ENCODE measurements at places on chromosomes 1 and 21.

- DNase-seq = no peak
These were observed 10.4 kb upstream of the BCAR3 start for GRCh38 chr1:93692026-93692425.

DNA sequence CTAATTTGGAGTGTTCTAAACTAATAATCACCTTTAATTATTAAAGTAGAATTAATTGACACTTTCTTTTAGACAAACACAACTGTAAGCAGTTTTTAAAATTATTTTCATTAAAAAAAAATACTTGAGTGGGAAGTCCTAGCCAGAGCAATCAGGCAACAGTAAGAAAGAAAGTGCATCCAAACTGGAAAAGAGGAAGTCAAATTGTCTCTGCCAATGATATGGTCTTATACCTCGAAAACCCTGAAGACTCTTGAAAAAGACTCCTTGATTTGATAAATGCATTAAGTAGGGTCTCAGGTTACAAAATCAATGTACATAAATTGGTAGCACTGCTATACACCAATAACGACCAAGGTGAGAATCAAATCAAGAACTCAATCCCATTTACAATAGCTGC is 83.0 kb upstream of the GADD45A start:
- DNase-seq = no peak

- DNase-seq = no peak
These were observed 3.0 kb downstream of the GPN2 start for GRCh38 chr1:26887125-26887524.

DNA sequence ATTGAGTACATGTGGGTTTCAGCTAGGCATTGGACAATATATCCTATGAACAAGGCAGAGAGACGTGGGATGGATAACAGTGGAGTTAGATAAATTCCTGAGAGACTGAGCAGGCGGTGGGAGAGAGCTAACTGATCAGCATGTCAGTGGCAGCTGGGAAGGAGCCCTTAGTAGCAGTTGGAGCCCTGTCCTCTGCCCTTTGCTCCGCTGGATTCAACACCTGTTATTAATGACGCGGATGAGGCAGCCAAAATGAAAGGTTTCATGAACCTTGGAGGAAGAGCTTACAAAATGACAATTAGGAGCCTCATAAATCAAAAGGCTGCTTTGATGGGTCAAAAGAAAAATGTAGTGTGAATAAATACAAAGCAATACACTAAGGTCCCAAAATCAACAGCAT is 16.1 kb downstream of the UBIAD1 start:
- no peak for DNase-seq

GRCh38 chr1:40003156-40004093 is 37.1 kb upstream of the CAP1 start:
- DNase-seq = no peak

GRCh38 chr21:42247716-42248115 is 28.8 kb downstream of the ABCG1 start:
- no peak for DNase-seq

GRCh38 chr1:178241837-178242236 is 147.9 kb downstream of the RASAL2 start:
- no peak for DNase-seq

DNA sequence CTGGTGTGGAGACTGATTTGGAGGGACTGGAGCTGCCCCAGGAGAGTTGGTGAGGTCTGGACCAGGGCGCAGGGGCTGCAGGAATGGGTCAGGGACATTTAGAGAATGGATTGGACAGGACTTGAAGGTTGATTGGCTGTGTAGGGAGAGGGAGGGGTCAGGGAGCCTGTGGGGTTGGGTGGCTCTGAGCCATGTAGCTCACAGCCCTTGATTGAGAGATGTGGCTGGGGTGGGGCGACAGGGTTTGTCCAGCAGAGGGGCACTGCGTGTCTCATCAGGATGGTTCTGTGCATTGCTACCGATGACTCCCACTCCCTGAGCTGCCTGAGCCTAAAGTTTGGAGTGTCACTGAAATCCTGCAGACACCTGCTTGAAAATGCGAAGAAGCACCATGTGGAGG is 12.1 kb downstream of the AZIN2 start:
- DNase-seq = no peak

GRCh38 chr1:232844791-232845190 is 39.6 kb downstream of the MAP10 start:
- DNase-seq = peak; percentile 91

DNA sequence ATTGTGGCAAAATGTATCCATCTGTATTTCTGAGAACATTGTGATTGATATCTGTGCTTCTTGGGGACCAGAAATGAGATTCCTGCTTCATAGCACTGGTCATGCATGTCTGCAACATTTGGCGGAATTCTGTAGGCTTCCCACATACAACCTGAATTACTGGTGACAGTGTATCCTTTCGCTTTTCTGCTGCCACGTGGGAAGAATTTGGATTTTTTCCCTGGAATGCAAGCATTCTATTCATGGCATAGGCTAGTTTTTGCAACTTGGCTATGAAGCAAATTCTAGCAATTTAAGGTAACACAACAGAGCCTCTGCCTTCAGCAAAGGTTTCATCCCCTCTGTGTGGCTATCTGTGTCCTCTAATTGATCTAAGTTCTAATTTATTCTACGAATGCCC is 85.9 kb downstream of the BCAR3 start:
- no peak for DNase-seq

DNA sequence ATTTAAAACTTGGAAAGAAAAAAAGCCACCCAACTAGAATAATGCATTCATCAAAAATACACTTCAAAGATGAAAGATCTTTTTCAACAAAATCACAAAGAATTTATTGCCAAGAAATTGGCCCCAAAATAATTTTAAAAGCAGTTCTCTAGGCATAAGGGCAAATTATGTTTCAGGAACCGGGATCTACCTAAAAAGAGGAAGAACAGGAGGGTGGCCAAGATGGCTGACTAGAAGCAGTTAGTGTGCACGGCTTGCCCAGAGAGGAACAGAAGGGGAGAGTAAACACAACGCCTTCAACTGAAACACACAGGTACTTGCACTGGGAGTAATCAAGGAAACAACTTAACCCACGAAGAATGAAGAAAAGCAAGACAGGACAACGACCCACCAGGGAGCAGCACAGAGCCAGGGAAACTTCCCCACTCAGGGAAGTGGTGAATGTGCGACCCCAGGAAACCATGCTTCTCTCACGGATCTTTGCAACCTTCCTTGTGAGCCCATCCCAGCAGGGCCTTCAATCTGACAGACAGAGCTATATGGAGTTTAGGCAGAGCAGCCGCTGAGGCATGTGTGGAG is 46.1 kb downstream of the ACKR1 start:
- no peak for DNase-seq

GRCh38 chr1:10591010-10591409 is 116.3 kb downstream of the PEX14 start:
- no peak for DNase-seq

- DNase-seq = no peak
These were observed 801 bp upstream of the ANXA9 start for GRCh38 chr1:150981177-150981804.

DNA sequence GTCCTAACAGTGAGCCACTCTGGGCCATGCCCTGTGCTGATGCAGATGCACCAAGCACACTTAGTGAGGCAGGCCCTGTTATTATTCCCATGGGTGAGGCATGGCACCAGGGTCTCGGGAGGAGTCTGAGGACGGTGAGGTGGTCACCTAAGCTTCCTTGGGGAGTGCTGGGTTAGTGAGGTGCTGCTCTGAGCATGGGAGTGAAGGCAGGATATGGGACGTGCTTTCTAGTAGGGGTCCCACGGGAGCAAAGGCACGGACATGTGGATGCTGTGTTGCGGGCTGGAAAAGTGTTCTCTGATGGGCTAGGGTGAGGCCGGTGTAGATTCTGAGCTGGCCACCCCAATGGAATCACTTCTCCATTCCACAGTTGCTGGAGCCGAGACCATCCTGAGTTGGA is 77.5 kb upstream of the CSF3R start:
- DNase-seq = no peak

DNA sequence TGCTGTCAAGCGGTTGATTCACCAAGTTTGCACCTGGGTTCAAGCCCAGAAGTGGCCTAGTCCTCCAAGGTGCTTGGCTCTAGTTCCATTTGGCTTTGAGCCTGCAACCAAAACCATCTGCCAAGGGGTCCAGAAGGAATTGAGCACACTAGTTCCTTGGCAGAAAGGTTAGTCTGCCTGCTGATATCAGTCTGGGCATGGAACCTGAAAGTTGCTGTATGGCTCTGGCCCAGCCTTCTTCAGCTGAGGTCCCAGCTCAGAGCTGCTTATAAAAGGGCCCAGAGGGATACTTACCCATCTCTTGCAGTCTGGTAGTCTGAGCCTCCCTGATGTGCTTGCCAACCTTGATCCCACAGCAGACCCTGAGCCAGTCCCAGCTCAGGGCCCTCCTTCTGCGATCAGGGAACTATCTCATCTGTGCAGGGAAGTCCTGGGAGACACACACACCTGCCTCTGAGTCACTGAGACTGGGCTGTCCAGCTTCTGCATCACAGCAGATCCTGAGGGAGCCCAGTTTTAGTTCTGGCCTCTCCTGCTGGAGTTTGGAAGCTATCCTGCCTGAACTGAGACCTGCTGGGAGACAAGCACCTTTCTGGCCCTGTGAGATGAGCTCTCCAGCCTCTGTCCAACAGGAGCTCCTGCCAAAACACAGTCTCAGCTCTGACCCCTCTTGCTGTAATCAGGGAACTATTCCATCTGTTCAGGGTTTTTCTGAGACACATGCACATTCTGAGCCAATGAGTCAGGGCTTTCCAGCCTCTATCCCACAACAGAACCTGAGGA is 75.8 kb downstream of the CTH start:
- DNase-seq = peak; percentile 75

DNA sequence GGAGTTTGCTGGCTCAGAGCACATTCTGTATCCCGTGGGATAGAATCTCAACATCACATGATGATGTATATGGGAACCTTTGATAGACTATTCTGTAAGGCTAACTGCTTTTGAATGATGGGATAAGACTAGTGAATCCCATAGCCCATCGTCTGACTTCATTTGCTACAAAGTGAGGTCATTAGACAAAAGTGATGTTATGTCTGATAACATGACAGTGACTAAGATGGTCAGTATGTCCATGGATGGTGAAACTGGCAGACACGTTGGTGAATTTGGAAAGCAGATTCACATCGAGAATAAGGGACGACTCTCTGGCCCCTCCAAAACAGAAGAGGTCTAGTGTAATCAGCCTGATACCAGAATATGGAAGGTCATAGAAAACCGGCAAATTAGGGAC is 108.4 kb downstream of the HHAT start:
- DNase-seq = no peak

- no peak for DNase-seq
These were observed 132.7 kb upstream of the IPO9 start for GRCh38 chr1:201696217-201696761.

DNA sequence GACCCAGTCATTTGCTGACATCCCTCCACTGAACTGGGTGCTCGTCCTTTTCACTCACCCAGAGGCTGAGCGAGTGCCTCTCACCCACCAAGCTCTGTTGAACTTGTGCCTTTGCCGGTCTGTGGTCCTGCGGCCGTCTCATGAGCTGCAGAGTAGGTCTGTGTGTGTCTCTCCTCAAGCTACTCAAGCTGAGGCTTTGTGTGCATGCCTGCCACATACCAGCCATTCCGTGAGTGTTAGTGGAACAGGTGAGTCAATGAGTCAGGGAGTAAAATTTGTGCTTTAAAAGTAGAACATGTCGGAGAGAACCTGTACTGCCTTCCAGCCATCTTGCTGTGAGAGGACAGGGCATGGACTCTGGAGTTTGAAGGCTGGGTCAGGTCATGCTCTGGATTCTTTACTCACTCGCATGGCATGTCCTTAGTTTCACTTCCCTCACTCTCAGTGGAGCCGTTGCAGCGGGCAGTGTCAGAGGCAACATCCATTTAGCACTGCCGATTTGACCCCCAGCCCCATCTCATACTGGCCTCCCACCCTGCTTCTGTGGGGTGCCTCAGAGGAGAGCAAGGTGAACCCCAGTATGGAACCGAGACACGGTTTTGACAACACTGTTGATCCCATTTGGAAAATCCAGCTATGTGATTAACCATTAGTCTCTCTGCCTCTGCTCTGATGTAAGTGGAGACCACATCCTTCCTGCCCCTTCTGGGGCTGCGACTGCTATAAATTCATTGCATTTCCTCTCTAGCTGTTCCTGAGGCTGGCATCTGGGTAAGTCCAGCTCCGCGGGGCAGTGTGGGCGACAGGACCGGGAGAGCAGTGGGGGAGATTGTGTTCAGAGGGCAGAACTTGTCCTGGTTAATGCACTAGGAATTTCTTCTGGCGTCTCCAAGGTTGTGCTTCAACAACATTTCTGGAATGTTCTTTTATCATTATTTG is at the start of gene NLRP3:
Gene NLRP3, plus strand, starts transcription at position 751 of the 939 bp plus-strand sequence. CDS start 2,628 bp downstream, outside the sequence.
- peak; percentile 16 for DNase-seq

DNA sequence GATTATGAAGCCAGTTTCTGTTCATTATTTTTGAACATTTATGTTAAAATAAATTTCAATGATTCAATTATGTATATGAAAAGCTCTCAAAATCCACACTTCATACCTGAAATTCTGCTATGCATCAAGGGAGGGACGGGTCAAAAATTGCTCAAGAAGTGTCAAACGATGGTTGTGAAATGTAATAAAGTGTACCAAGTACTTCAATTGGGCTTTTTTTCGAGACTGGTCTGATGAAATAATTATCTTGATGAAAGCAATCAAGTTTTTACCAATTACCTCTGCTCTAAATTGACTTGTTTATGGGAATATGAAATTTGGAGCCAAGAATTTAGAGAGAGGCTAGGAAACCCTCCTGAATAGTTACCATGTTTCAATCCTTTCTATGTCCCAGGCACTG is 7.9 kb downstream of the OSCP1 start:
- DNase-seq = no peak

- DNase-seq = no peak
These were observed 64.6 kb downstream of the KDM1A start for GRCh38 chr1:23083714-23084480.

- DNase-seq = no peak
These were observed 32.8 kb downstream of the ZC3H11B start for GRCh38 chr1:219580009-219580676.

DNA sequence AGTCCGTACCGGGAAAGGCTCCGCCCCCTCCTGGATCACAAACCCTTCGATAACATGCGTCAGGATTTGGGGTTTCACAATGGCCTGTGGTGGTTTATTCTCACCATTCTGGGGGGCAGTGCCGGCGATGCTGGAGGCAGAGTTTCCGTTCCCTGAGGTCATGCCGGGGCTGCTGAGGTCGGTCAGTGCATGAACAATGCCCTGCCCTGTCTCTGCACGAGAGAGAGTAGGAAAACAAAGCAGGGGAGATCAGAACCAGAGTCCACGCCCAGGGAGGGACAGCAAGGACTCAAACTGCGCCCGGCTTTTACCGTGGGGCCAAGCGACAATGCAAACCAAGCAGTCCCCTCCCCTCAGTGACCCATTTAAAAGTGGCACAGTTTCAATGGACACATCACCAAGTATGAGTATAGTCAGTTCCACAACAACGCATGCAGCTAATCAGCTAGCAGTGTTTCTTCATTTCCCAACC is 13.2 kb upstream of the A3GALT2 start:
- DNase-seq = no peak

- DNase-seq = no peak
These were observed 147.7 kb upstream of the WNT4 start for GRCh38 chr1:22290611-22291010.

- peak; percentile 68 for DNase-seq
These were observed at the start of gene RGS4 for GRCh38 chr1:163069142-163069541. Gene RGS4 (plus strand): TSS chr1:163069361. CDS start chr1:163069485, 124 bp downstream.
